ENCODE measurements at places on chromosomes 2 and 18.
A peak's percentile ranks its signal among the peaks of the same experiment; 100 is the strongest.

- no peak for DNase-seq
These were observed 228.3 kb upstream of the SIX3 start for GRCh38 chr2:44713170-44713569.

GRCh38 chr18:2656981-2657512 lies 1.5 kb downstream of the SMCHD1 start:
- peak; percentile 13 for DNase-seq

DNA sequence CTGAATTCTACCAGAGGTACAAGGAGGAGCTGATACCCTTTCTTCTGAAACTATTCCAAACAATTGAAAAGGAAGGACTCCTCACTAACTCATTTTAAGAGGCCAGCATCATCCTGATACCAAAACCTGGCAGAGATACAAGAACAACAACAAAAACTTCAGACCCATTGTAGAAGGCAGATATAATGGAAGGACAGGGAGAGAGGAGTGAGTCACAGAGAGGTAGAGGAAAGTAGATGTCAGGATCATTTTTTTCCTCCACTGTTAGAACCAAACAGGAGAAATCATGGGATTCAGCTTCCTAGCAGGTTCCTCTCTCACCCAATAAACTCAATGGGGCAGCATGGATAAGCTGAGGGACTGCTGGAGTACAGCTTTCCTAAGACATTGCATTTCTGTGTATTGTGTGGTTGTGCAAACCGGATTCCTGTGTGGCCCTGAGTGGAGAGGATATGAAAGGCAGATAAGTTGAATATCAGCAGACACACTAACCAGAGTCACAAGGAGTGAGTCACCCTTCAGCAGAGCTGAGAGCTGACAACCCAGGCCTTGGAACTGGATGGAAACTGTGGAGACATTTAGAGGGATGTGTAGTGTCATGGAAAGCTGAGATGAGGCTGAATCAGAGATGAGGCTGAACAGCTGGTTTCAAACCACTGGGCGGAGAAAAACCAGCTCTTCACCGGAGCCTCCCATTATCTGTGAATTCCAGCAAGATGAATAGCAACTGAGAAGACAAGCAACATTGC lies 60.9 kb upstream of the MMADHC start:
- DNase-seq: peak; percentile 99

- no peak for DNase-seq
These were observed 131.5 kb downstream of the NCK2 start for GRCh38 chr2:105876191-105876590.

DNA sequence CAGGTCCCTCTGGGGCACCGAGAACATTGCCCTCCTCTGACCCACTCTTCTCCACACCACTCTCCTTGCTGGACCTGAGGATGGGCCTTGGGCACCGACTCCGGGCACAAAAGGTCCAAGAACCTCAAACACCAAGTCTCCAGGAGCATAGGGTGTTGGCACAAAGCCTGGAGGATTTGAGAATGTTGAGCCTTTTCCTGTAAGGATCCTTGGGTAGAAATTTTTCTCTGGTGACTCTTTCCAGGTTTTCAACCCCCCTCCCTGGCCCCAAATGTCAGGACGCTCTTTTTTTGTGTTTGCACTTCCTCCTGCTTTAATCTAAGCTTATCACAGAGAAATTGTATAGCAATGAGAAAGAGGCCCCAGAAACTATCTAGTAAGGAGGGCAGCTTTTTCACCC lies 9.2 kb downstream of the SPR start:
- no peak for DNase-seq

DNA sequence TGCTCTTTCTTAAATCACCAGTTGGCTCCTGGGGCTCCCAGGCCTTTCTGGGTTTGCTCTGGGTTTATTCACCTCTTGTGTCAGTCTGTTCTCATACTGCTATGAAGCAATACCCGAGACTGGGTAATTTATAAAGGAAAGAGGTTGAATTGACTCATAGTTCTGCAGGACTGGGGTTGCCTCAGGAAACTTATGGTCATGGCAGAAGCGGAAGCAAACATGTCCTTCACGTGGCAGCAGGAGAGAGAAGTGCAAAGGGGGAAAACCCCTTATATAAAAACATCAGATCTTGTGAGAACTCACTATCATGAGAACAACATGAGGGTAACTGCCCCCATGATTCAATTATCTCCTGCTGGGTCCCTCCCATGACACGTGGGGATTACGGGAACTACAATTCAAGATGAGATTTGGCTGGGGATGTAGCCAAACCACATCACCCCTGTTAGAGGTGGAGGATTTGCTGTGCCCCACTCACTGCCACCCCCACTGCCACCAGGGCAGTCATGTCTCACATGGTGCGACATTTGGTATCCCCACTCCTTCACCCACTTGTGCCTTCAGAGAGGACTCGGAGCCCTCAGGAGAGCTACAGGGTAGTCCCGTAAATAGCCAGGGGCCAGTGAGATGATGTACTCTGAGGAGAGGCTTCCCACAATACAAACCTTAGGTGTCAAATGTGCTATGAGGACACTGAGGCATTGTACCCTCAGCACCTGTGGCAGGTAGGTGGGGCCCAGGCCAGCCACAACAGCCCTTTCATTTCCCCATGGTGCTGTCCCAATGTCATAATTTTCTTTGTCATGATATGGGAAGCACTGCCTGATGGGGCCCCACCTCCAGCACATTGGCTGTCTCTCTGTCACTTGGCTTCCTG lies 35.7 kb downstream of the CDC42EP3 start:
- peak; percentile 95 for DNase-seq

GRCh38 chr18:57980573-57981307 lies 63.3 kb upstream of the NEDD4L start:
- DNase-seq: no peak

- no peak for DNase-seq
These were observed 151.3 kb downstream of the TANC1 start for GRCh38 chr2:159119652-159120257.

DNA sequence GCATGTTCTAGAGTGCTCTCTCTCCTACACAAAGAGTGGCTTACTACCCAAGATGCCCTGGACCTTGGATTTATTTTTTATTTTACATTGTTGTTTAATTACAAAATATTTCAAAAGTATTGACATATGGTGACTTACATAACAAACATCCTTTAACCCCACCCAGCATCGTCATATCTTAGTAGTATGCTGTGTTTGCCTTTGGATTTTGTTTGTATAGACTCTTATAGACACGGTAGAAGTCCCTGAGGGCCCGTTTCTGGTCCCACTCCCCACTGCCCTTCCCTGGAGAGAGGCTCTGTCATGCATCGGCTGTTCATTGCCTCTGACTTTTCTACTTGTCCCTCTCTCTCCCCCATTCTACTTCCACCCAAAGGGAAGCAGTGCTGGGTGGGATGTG lies 112.0 kb downstream of the ZBTB7C start:
- no peak for DNase-seq

- no peak for DNase-seq
These were observed 68.1 kb downstream of the STPG4 start for GRCh38 chr2:47087051-47087450.

DNA sequence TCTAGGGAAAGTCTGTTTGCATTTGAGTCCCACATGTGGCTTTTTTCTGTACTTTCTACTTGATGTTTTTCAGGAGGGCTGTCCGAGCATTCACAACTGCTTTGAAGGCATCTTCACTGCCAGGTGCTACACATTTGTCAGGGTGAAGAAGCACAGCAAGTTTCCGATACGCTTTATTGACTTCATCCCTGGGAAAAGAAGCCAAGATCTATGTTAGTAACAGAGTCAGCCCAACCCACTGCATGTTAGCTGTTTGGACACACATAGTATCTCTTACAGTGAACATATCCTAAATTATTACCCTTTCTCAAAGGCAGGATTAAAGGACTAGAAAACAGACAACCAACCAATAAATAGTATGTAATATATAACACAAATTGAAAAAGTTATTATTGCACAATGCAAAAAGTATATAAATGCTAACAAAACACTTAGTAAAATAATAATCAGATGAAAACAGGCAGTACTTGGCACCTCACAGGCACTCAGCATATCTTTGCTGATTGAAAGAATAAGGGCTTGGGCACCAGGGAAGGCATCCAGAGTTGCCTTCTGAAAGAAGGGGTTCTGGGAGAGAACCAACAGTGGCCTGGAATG lies 24.1 kb downstream of the DNAJC27 start:
- no peak for DNase-seq

DNA sequence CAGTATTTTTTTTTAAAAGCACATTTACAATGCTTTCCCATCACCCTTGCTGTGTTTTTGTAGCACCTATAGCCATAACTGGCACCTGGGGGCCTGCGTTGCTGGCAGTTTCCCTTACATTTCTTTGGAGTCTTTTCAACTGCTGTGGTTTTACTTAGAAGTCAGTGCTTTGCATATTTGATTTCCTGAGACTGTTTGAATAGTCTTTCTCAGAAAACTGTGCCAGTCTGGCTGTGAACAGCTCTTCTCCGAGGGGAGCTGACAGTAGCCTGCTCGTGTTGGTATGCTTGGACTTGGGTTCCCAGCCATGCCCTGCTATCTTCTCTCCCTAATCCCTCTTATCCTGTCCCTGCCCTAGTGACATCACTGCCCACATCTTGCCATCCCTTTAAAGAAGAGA lies 81.5 kb downstream of the DPP4 start:
- DNase-seq: peak; percentile 20

DNA sequence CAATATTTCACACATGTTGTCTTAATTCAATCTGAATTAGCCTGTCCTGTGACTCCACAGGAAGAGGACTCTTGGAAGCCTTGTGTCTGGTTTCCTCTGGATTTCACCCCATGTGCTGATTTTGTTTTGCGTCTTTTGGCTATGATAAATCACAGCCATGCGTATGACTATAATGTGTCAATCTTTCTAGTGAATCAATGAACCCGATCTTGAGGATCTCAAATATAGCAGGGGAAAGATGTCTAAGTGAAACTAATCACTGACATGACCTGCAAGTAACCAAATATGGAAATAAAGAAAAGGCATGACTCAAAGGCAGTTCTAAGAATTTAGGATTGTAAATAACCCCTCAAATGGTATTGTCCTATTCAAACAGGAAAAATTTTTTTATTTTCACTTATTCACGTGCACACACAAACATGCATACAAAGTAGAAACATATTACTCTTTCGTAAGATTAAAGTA lies 8.2 kb downstream of the WDFY1 start:
- DNase-seq: no peak

DNA sequence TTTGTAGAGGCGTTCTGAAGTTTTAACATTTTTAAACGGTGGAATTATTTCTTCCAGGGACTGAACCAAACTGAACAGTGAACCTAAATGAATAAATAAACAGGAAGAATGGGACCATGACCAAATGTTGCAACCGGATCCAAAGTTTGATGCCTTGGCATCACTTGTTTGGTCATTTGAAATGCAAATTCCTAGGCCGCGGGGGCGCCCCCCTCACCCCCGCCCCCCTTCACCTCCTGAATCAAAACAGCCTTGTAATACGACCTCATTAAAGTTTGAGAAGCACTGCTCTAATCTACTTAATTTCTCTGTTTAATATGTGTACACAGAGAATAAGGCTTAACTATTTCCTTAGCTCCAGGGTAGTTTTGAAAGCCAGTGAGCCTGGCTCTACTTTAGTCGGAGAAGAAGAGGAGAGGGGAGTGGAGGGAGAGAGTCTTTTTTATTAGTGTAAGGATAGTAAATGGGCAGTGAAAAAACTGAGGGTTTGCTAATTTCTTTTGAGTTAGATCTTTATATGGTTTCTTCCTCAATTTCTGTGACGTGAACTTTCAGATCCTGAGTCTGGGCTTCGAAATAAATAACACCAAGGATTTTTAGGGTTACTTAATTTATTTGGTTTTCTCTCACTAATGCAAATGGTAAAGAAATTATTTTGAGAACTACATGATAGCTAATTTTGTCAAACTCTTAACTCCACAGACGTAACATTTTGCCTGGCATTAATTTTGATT lies 5.7 kb downstream of the C2orf80 start:
- no peak for DNase-seq

GRCh38 chr2:9836517-9836916 lies 6.8 kb upstream of the TAF1B start:
- DNase-seq: no peak

GRCh38 chr2:177000061-177000714 lies 212.4 kb upstream of the HNRNPA3 start:
- no peak for DNase-seq

GRCh38 chr2:39897273-39897672 lies 118.2 kb upstream of the THUMPD2 start:
- DNase-seq: no peak

DNA sequence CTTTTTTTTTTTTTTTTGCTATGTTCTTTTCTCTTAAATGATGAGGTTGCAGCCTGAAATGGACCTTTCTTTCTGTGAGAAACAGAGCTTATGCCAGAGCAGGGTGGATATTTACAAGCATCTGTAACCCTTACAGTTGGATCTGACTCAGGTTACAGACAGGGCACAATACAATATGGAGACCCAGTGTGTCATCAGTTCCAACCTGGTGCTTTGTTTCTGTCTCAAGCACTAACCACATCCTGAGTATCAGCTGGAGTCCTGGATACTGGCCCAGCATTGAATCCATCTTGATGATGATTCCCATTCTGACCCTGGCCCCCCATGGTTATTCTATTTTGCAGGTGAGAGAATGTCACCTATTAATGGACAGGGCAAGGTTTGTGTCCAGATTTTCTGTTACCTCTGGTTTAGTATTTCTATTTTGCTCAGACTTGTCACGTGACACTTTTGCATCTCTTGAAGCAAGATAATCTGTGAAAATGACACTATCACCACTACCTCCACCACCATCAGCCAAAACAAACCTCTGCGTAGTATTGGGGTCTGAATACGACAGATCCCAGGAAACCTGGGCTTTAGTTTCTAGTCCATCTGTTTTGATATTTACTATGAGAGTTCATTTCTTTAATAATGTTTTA lies 174.0 kb downstream of the CCDC85A start:
- DNase-seq: peak; percentile 17

- DNase-seq: no peak
These were observed 117.0 kb downstream of the FTCDNL1 start for GRCh38 chr2:199734011-199734410.

- DNase-seq: no peak
These were observed 25.3 kb downstream of the INPP4A start for GRCh38 chr2:98469862-98470544.

DNA sequence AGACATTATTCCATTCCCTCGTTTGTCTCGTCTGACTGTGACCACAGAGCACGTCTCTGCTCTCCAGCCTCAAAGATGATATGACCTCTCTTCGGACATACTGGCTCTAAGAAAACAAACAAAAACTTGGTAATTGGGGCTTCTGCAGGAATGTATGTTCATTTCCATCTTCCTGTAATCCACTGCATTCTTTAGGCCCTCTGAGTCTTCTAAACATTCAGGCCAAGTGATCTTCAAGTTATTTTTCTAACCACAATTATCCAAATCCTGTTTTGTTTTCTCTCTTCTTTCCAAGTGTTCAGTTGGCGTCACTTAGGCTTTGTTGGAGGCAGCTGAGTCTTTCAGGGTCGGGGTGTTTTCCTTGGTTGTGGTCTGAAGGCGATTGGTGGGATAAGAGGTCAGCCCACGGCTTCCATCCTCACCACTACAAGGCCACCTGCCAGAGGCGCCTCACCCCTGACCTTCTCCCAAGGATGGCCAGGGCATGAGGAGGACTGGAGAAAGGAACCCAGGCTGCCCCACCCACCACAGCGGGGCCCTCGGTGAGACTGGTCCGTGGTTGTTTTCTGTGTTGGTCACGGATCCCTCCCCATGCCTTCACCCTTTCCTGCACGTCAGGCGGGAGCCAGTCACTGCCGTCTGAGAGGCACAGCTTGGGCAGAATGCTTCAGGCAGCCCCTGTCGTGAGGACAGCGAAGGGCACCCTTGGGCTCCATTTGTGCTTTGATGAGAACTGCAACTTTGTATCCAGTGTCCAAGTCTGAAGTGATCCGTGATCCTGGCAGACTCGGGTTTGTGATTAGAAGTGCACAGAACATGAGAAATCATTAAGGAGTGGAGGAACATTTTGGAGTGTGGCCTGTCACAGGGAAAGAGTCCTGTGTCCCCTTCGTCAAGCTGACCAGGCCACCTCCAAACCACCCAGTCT lies 88.6 kb upstream of the FHL2 start:
- DNase-seq: peak; percentile 97
